ENCODE measurements at places on chromosomes 5 and 9.

- DNase-seq, result no peak
These were observed 191.7 kb downstream of the AOPEP start for GRCh38 chr9:94918038-94918753.

- no peak for DNase-seq
These were observed 15.5 kb downstream of the SLC44A1 start for GRCh38 chr9:105259731-105260612.

DNA sequence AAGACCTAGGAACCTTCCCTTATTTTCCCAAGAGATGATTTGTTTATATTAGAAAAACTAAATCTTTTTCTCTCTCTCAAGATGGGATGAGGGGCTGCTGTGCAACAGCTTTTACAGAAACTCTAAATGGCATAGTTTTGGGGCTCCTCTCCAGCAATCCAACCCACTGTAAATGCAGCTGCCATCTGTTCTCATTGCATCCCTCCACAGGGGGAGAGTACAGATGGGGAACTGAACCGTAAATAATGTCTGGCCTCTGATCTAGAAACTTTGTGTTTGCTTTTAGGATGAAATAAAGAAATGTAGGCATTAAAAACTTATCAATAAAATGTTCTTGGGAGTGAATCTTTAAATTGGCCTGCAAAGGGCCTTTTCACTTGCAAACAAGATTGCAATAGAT, 291.4 kb downstream of the MCTP1 start:
- no peak for DNase-seq

DNA sequence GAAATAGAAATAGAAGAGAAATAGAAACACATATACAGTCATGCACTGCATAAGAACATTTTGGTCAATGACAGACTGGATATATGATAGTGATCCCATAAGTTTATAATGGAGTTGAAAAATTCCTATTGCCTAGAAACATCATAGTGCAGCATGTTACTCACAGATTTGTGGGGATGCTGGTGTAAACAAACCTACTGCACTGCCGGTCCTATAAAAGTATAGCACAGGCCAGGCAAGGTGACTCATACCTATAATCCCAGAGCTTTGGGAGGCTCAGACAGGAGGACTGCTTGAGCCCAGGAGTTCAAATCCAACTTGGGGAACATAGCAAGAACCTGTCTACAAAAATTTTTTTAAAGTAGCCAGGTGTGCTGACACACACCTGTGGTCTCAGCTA, 240.6 kb upstream of the MAP3K1 start:
- DNase-seq, result no peak

DNA sequence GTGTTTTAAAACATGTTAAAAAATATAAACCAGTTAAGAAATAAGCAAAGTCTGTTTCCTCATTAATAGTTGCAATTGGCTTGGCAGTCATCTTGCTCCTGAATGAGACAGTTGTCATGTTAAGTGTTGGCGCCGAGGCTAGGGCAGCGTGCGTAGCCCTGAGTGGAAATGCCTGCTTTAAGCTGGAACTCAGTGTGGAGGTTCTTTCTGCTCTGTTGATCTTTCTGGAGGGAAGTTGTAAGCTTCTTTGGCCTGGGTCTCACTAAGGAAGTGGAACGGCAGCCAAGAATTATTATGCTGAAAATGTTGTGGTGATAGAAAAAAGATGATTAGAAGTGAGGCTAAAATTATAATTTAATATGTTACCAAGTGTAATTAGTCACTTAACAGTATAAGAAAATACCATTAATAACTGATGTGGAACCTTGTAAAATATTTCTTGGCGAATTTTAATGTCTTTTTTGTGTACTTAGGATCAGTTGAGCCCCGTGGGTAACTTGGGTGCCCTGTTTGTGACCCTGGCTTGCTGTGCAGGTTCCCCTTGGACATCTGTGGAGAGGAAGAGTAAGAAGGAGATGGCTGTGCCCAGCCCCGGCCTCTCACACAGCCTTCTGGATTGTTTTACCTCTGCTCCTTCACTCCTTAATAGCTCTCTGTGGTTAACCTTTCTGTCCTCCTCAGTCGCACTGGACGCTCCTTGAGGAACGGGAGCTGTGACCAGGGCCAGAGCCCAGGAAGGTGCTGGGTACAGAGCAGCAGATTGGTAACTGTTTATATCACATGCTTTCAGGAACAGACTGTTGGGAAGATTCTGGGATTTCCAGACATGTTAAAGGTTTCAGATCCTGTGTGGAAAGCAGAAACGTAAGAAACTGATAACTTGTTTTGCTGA, 31.0 kb downstream of the PCBD2 start:
- no peak for DNase-seq

DNA sequence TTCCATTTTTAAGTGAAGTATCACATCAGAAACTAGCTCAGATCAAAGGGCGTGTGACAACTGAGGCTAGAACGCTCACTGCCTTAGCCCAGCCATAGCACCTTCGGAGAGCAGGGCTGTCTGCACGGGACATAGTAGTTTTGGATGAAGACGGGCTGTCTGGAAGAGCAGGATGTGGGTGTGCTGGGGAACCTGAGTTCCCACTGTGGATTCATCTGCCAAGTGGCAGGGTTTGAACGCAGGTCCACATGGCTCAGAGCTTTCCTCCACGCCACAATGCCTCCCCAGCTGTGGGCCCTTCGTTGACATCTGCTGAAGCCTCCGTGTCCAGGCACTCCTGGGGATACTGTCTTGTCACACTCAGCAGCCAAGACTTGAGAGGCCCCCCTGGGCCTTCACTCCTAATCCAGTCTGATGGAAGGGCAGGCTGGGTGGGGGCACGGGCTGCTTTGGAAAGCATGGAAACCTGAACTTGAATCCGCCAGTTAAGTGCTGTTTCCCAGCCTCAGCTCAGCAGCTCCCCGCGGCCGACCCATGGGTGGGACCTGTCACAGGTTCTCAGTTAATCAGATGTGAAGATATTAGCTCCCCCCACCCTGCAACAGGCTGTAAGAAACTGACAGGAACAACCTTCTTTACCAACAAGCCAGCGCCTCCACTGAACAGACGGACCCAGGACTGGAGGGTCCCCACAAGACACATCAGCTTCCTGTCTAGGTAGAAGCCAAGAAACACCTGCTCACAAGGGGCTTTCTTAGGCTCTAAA, 228.1 kb downstream of the FANCC start:
- DNase-seq, result no peak

- no peak for DNase-seq
These were observed 1.4 kb downstream of the NOL6 start for GRCh38 chr9:33472171-33472880.

- peak; percentile 80 for DNase-seq
These were observed at the start of gene UCK1 for GRCh38 chr9:131530920-131531832. UCK1 (minus strand) TSS chr9:131531263; CDS start chr9:131531174, 89 bp downstream.

GRCh38 chr5:112479418-112479817, 60.3 kb upstream of the EPB41L4A start:
- DNase-seq, result no peak

Data from activated naive CD8-positive, alpha-beta T cell treated with anti-CD3 and anti-CD28 coated beads for 36 hours (primary cell).